ENCODE measurements at places on chromosomes 4 and X. TPM values are rescaled to one million over a fixed set of nuclear protein-coding genes. Genes with fewer than 3 reads are reported as not detected.

GRCh38 chr4:61373901-61374440 is 173.8 kb downstream of the ADGRL3 start:
- no peak overlapping the region for H3K4me3 ChIP-seq
- DNase-seq, result no peak
- no peaks in the 10 kb centered on the region for H3K36me3 ChIP-seq
- H3K4me1 ChIP-seq, result peaks cover 12% of the 10 kb centered on the region
- H3K27ac ChIP-seq, result no peak overlapping the region

- H3K4me3 ChIP-seq, result no peak overlapping the region
- H3K4me1 ChIP-seq, result no peaks in the 10 kb centered on the region
- DNase-seq, result no peak
- no peaks in the 10 kb centered on the region for H3K27me3 ChIP-seq
Measured at GRCh38 chr4:157013656-157014055, 42.1 kb upstream of the PDGFC start.

GAR1 gene
- 11.5 TPM for total RNA-seq

DNA sequence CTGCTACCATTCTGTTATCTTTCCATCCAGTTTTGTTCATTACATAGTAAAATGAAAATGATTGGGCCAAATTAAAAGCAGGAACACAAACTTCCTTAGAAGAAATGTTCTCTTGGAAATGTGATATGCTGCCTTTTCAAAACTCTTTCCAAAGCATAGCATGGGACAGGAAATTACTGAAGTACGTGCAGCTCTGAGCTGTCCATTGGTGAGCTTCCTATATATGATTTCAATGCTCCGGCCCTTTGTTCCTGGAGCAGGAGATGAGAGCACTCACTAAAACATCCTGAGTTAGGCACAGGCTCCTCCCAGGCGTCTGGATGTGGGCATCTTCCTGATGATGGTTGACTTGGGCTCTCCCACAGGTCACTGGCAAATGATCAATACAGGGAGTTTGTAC is 33.0 kb upstream of the ANXA3 start:
- no peak overlapping the region for H3K4me3 ChIP-seq
- H3K27me3 ChIP-seq, result no peaks in the 10 kb centered on the region
- peak; percentile 54 for DNase-seq
- no peaks in the 10 kb centered on the region for H3K36me3 ChIP-seq
- peaks cover 4% of the 10 kb centered on the region for H3K4me1 ChIP-seq

DNA sequence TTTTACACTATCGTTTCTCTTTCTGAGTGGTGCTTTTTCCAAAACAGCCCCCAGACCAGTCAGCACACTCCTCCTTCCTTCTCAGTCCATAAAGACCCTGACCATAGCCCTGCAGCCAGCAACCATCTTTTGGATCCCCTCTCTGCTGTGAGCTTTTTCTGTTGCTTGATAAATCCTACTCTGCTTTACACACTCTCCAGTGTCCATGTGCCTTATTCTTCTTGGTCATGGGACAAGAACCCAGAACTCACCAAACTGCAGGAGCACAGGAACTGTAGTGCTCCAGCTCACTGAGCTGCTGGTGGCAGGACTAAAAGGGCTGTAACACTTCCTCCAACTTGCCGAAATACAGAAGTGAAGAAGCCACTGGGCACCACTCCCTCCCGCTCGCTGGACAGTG is 32.5 kb downstream of the COX18 start:
- H3K4me1 ChIP-seq, result no peaks in the 10 kb centered on the region
- DNase-seq, result no peak
- no peak overlapping the region for H3K27ac ChIP-seq

DNA sequence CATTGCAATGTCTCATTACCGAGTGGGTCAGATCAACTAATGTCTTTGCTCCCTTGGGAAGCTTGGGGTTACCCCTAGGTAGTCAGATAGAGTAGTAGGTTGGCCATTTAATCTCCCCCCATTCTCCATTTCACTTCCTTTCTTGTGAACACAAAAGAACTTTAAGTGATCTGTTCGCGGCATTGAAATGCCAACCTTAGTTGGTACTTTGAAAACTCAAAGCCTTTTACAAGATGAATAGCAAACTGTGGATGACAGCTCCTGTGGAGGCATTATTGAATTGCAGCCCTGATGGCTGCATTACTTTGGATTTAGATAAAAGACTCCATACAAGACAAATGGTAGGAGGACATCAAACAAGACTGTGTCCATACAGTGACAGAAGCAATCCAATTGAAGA is 469.1 kb downstream of the GBA3 start:
- H3K27ac ChIP-seq, result no peak overlapping the region
- no peaks in the 10 kb centered on the region for H3K27me3 ChIP-seq
- no peak overlapping the region for H3K4me3 ChIP-seq
- no peak for DNase-seq
- H3K36me3 ChIP-seq, result no peaks in the 10 kb centered on the region
- H3K4me1 ChIP-seq, result no peaks in the 10 kb centered on the region

XAGE2 gene
- total RNA-seq, result 1.0 TPM
